Activated CD4-positive, alpha-beta T cell treated with anti-CD3 and anti-CD28 coated beads for 24 hours (primary cell): ENCODE measurements at places on chromosomes 7 and 10.

DNA sequence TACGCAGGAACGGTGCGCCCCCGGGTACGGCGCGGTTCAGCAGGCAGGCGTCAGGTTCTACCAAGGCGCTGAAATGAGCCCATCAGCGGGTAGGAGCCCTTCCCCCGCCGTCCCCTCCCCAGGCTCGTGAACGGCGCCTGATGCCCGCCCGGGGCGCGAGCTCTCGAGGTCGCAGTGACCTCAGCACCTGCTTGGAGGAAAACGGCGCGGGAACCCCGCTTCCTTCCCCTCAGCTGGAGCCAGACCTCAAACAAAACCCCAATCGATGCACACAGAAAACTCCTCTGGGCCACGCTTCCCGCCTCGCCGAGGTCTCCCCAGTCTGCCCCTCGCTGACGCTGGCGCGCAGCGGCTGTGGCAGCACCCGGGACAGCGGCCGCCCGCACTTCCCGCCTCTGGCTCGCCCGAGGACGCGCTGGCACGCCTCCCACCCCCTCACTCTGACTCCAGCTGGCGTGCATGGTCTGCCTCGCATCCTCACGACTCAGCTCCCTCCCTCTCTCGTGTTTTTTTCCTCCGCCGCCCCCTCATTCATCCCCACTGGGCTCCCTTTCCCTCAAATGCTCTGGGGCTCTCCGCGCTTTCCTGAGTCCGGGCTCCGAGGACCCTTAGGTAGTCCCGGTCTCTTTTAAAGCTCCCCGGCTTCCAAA is 514 bp upstream of the GAD2 start:
- DNase-seq, result peak; percentile 30

DNA sequence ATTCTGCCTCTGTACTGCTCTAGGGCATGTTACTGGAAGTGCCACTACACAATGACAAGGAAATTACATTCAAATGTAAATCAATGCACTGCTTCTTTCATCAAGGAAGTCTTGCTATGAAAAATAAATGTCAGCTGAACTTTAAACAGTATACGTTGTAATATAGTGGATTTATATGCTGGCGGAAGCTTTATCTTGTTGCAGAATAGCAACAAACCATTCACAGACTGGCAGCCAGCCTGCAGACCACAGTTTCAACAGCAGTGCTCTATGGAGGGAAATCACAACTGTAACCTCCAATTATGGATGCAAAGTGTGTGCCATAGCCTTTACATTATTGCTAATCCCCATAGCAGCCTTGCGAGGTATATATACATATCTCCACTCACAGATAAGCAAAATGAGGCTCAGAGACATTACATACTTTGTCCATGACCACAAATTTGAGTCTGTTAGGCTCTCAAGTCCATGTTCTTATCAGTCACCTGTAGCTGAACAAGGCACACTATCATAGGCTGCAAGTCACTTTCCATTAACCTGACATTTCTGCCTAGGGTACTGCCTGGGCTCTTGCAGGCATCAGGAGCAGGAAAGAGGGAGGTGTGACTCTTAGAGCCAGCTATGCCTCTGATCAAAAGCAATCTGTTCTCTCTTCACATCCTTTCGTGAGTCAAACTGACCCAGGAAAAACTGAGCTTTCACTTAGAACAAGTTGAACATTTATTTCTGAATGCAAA is 22.6 kb downstream of the COL28A1 start:
- DNase-seq, result no peak

DNA sequence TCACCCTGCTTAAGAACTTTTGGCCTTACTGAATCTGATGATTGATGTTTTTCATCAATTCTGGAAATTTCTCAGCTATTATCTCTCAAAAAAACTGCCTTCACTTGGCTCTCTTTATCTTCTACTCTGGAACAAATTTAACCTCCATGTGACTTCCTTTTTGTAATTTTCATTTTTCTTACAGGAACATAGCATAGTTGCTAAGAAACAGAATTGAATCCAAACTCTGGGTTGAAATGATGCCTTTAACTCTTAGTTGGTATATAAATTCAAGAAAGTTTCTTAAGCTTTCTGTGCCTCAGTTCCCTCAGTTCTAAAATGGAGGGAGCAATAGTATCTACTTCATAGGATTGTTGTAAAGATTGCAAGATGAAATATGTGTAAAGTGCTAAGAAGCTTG is 19.8 kb downstream of the GPR141 start:
- no peak for DNase-seq

DNA sequence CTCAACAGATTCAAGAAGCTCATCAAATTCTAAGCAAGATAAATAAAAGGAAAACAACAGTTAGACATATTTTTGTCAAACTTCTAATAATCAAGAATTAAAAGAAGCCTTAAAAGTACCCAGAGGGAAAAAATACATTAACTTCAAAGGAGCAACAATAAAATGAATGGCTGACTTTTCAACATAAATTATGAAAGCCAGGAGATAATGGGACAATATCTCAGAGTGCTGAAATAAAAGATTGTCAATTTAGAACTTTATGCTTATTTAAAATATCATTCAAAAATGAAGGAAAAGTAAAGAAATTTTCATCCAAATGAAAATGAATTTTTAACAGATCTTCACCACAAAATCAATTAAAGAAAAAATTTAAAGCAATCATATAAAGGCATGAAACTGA is 108.5 kb upstream of the IL6 start:
- no peak for DNase-seq

DNA sequence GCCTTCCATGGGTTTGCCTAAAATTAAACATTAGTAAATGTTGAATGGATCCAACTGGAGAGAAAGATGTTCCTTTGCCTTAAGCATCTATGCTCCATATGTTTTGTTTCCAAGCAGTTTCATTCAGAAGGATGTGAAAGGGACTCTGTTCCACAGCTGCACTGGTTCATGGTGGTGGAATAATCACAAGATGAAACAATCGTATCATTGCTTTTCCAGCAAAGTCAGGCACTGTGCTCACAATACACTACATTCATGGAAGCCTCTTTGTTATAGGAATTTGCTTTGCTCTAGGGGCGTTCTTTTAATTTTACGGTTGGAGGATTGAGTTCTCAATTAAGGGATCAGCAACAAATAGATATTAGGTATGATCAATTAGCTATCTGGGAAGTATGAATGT is 33.8 kb downstream of the RAMP3 start:
- no peak for DNase-seq

DNA sequence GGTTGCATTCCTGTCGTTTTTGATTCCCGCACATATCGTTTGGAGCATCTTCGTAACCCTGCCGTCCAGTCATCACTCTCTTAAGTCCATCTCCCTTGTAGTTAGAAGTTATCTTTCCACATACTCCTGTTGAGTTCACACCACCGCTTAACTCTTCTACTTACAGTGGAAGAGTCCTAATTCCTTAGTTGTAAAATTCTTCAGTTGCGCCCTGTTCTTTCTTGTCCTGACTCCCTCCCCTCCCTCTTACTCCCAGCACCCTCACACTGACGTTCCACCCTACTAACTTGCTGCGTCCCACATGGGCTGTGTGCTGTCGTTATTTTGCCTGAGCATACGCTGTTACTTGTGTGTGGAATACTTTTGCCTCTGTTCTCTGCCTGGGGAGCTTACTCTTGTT is 11.7 kb downstream of the DNAJB6 start:
- DNase-seq, result no peak

DNA sequence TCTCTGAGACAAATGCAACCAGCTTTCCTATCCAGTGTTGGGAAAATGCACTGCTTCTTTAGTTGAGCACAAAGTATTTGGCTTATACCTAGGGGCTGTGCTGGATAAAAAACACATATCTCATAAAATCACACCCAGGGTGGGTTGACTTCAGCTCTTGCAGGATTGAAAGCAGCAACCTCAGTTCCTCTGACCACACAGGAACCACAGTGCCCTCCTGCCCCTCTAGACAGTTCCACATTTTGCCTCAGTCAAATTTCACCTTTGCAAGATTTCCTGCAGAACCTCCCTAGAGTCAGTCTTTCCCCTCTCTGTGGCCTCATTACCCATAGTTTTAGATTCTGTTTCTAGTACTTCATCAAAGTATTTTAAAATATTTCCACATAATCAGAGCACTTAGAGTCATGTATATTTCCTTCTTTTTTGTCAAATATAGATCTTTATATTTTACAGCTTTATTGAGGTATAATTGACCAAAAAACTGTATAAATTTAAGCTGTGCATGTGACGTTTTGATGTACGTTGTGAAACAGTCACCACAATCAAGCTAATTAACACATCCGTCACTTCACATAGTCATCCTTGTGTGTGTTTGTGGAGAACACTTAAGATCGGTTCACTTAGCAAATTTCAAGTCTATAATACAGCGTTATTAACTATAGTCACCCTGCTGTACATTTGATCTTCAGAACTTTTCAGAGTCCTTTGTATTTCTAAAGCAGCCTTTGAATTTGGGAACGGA is 37.0 kb upstream of the EGR2 start:
- DNase-seq, result no peak

DNA sequence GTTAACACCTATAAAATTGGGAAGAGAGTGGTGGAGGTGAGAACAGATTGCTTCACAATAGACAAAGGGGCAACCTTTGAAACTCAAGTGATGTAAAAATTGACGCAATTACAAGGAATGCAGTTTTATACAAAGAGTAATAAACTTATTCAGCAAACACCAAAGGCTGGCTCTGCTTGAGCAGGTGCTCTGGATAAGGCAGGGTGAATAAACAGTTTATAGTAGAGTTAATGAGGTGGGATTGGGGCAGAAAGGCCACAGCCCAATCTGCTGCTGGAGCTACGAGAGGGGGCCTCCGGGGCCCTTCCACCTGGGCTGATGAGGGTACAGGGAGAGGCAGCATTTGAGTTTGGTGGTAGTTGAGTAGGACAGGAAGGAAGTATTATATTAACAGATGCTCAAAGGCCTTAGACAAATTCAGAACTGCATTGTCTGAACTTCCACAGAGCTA is 6.0 kb downstream of the MUC12 start:
- DNase-seq, result no peak

DNA sequence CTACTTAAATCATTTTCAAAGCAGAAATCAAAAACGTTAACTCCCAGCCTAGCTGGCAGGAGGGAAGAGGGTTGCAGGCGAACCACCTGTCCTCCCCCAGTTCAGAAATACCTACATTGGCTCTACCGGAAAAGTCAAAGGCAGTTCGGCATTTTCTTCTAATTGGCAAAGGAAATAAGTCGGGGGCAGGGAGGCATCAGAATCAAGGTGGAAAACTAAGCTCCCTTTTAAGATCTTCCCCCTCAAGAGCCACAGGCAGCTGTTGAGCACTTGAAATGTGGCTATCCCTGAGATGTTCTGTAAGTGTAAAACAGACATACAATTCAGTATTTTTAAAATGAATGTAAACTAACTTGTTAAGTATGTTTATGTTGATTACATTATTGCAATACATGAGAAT is 957 bp upstream of the ELMO1 start:
- no peak for DNase-seq

- DNase-seq, result no peak
Observed at GRCh38 chr10:67772894-67773511, 65.0 kb downstream of the DNAJC12 start.
